ENCODE measurements at places on chromosomes 1 and 21.

GRCh38 chr1:6385488-6386191 is 7.9 kb downstream of the ACOT7 start:
- no peak for DNase-seq

DNA sequence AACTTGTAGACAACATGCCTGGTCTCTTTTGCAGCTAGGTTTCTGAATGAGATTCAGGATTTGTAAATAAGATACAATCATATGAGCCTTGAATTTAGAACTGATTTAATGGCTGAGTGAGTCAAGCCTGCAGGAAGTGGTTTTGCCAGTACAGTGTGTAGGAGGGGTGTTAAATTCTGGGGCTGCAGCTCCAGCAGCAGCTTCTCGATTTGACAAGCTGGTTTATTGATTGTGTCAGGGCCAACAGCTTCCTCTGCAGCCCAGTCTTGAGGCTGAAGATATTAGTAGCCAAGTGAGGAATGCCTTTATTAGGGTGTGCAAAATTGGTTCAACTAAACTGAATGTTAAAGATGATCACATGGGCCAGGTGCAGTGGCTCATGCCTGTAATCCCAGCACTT is 11.5 kb upstream of the PLA2G5 start:
- DNase-seq: peak; percentile 14

- no peak for DNase-seq
These were observed 9.2 kb downstream of the ZBTB48 start for GRCh38 chr1:6588893-6589520.

- DNase-seq: no peak
These were observed 13.9 kb downstream of the ERRFI1 start for GRCh38 chr1:8011923-8012858.

- DNase-seq: no peak
These were observed 34.4 kb downstream of the NUCKS1 start for GRCh38 chr1:205715628-205716027.

GRCh38 chr21:42931560-42932235 is 6.3 kb upstream of the ERVH48-1 start:
- no peak for DNase-seq

Measured in stimulated activated CD8-positive, alpha-beta memory T cell treated with anti-CD3 and anti-CD28 coated beads, Interleukin-15, amount 100 ng/mL, for 4 hours (primary cell).